ENCODE measurements at places on chromosomes 11 and 22. TPM values are rescaled to one million over a fixed set of nuclear protein-coding genes. Genes with fewer than 3 reads are reported as not detected.

The POU2AF3 gene
- 0.52 TPM for total RNA-seq

The CRYBB2 gene
- total RNA-seq, result not detected

The ARHGAP42 gene
- total RNA-seq, result 35.5 TPM

The BTG4 gene
- total RNA-seq, result not detected

The ART1 gene
- not detected for total RNA-seq

The RAB3IL1 gene
- total RNA-seq, result 1.8 TPM

The AMPD3 gene
- 5.9 TPM for total RNA-seq

The MS4A6E gene
- not detected for total RNA-seq

- DNase-seq, result no peak
Observed at GRCh38 chr11:31807799-31808667, 3.1 kb downstream of the PAX6 start.

DNA sequence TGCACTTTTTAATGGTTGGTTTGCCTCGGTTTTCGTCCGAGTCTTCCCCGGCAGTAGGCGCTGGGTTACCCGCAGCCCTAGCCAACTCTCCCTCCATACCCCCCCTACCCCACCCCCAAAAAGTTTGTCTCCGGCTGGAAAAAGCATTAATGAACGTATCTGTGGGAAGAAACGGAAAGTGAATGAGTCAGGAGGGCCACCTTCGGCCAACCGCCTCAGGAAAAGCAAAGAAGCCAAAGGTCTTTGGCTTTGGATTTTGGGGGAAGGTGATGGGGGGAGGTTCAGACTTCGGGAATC is 508 bp upstream of the FLI1 start:
- no peak for DNase-seq

GRCh38 chr22:50725597-50725996 is 12.4 kb upstream of the ACR start:
- DNase-seq, result no peak

DNA sequence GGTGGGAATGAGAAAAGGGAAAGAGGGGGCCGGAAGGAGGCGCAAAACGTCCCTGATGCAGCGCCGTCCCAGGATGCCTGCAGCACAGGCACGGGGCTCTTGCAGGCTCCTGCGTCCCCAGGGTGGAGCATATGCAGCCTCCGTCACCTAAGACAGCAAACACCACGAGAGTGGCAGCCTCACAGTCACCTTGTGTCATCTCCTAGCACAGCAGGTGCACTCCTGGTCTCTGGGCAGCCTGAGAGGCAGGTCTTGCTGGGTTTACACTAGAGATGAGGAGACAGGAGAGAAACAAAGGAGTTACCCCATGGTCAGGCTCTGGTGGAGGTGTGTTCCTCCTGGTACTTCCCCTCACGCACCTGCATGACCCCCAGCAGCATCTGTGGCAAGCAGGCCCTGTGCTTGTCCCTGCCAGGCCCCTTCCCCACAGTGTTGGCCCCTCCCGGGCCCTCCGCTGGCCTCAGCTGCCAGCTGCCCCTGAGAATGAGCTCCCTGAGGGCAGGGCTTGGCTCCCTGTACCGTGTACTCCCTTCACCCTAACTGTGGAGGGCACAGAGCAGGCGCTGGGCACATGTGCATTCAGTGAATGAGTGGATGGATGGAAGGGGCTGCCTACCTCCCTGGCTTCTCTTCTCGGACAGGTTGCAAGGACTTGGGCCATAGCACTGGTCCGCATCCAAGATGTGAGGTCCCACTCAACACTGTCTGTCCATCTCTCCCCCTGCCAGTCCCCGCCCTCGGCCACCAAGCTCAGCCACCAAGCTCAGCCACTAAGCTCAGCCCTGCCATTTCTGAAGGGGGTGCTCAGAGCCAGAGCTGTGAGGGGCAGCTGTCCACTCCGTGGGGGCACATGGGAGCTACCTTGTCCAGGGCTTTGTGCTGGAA is 988.6 kb downstream of the BRD1 start:
- no peak for DNase-seq

DNA sequence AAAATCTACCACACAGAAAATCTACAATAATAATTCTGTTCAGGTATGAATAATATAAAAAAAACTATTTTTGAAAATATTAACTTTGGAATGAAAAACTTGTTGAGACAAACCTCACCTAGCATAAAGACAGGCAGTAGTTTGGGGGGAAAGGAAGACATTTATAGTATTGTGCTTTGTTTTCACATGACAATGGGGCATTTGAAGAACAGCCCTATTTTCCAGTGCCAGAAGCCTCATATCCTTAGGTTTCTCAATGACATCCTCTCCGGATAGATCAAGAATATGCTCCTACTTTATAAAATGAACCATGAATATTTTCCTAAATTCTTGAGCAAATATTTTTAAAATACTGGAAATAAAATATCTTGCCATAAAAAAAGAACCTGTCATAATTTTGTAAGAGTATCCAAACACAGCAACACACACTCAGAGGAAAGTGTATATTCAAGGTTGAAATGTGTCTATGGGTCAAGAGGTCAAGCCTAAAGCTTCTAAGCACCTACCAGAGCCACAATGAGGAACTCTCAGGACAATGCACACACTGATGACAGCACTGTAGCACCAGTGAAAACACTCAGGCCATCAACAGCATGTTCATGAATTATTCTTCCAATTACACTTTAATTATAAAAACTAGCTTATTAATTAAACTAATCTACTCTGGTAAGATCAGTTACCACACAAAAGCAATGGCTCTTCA is 68.7 kb downstream of the MRTFA start:
- DNase-seq, result no peak

GRCh38 chr11:123306531-123306930 is 111.5 kb upstream of the CLMP start:
- DNase-seq, result no peak

DNA sequence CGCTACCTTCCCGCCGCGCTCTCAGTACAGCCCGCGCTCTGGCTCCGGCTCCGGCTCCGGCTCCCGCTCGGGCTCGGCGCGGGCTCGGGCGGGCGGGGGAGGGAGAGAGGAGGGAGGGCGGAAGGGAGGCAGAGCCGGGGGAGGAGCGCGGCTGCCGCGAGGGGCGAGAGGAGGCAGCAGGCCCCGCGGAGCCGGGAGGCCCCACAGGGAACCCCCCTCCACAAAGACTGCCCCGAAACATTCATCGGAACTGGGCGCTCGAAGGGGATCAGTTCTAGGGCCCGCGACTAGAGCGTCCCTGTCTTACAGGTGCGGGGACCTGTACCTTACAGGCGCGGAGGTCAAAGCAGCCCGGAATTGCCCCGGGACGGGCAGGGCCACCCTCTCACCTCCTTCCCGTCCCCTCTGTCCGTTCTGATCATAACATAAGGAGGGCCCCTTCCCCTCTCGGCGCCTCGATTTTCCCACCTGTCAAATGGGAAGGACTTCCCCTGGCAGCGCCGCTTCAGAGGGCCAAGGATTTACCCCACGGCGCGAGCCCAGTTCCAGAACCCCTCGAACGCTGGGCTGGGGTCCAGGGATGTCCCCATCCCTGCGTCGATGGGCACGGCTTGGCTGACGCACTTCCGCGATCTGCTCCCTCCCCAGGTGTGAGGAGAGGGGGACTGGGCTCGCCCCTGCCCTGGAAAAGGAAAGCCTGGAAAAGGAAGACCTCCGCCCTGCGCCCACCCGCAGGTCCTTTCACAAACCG is at the start of gene SHISA8:
SHISA8 (minus strand) TSS at position 40 of the 751 bp plus-strand sequence. CDS start 407 bp downstream, outside the sequence.
- DNase-seq, result no peak

GRCh38 chr11:92845805-92846204 is 123.6 kb upstream of the MTNR1B start:
- DNase-seq, result no peak

DNA sequence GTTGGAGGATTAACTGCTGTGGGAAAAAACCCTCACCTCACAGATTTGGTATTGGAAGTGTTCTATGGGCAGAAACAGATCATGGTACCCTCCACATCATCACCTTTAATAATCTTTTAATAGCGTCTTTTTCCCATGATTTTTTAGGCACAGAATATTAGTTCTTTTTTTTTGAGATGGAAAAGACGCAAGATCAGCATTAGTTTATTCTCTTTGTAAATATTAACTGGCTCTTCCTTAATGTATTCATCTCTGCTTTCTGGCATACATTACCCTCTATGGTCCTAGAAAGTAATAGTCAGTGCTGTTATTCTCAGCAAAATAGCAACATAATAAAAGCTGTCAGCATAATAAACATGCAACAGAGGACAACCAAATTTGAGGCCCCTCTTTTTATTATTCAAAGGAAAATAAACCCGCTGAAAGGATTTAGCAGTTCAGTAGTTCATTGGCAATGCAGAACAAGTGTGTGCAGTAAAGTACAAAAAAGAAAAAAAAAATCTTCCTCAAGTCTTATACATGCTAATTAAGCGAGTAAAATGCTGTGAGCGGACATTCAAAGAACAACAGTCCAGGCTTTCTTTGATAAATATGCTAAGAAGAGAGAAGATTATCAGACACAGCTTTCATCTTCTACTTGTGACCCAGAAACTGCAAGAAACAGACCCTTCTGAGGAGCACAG is 37.5 kb upstream of the DDI1 start:
- DNase-seq, result no peak

DNA sequence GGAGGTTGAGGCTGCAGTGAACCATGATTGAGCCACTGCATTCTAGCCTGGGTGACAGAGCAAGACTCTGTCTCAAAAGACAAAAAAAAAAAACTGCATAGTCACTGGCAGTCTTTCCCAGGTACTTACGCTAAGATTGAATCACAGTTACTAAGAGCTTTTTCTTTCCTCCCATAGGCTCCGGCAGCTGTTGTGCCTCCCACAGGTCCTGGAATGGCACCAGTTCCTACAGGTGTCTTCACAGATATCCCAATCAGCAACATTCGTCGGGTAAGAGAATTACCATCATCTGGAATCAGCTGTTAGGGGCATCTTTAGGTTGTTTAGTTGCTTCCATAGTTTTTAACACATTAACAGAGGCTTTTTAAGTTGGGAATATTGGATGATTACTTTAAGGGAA is 19.8 kb downstream of the DLAT start:
- DNase-seq, result no peak

- no peak for DNase-seq
Observed at GRCh38 chr22:35862697-35863096, 145.0 kb downstream of the APOL5 start.

GRCh38 chr11:100396266-100396665 is 290.8 kb upstream of the ARHGAP42 start:
- no peak for DNase-seq

- no peak for DNase-seq
Observed at GRCh38 chr11:106507645-106508306, 430.3 kb downstream of the AASDHPPT start.

DNA sequence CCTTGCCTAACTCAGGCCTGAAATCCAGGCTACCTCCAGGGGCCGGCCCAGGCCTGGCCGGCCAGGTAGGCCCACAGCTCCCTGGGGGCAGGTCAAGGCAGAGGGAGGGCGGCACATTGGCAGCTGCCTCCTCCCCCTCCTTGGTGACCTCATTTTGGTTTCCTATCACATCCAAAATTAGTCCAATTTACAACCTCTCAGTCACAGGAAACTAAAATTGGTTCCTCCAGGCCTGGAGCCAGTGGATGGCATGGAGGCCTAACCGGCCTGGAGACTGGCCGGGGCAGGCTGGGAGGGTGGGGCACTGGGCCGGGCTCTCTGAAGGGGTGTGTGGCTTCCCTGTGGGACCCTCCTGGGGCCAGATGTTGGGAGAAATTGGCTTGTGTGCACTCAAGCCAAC is 35.9 kb downstream of the LRRC10B start:
- no peak for DNase-seq

GRCh38 chr11:64934682-64935358 is 873 bp downstream of the GPHA2 start:
- DNase-seq, result peak; percentile 41

DNA sequence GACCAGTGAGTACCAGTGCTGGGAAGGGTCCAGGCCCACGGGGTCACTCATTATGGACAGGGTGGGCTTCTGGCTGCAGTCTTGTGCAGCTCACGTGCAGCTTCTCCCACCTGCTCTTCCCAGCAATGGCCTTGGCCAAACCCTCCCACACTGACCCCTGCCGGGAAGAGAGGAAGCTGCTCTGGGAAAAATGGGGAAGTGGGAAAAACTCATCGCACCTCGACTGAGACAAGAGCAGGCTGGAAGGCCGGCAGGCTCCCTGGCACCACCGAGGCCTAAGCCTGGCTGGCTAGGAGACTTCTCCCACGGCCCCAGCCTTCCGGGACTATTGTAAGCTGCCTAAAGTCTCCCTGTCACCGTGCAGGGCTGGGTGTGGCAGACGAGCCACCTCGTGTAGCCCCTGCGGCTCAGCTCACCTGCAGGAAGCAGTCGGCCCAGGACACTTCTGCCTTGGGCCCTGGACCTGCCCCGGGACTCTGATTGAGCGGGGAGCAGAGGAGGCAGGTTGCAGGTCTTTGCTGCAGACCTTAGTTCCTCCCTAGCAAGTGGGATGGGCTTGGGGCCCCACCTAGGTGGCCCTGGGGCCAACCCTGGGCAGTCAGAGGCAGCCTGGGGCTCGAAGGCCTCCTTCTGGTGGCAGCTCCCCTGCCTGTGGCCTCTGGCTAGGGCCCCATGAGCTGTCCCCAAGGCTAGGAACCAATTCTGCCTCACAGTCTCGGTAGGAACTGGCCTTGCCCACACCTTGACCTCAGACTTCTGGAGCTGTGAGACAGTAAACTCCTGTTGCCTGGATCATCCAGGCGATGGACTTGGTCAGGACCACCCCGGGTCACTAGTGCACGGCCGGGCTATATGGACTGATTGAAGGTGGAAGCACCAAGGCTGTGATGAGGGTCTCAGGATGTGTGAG is 23.1 kb downstream of the MRGPRG start:
- peak; percentile 38 for DNase-seq

- no peak for DNase-seq
Observed at GRCh38 chr11:70628855-70629844, 230.8 kb downstream of the CTTN start.

DNA sequence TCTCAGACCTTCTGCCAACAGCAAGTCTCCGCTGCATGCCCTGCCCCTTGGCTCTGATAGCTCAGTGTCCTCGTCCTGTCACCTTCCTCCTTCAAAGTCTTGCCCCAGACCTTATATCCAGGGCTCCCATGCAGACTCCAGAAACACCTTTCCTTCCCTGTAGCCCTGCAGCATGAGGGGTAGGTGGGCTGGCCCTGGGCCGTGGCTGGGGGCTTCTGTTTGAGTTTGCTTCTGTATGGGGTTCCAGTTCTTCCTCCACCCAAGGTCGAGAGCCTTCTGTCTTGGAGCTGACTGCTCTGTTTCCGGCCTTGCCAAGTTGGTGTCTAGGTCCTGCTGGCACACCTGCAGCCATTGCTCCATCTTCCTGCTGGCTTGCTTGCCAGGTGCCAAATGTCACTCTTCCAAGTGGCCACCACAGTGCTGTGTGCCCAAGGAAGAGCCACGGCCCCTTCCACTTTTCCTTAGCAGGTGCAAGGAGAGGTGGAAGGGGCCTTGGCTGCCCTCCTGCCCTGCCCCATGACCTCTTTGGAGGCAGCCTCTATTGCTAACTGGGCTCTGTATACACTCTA is 74.8 kb upstream of the NECTIN1 start:
- DNase-seq, result no peak

GRCh38 chr11:35237860-35238715 is 99.1 kb downstream of the CD44 start:
- DNase-seq, result peak; percentile 75

GRCh38 chr22:36368359-36368983 is 19.3 kb downstream of the MYH9 start:
- peak; percentile 92 for DNase-seq

- DNase-seq, result no peak
Observed at GRCh38 chr11:11464555-11464954, 111.5 kb upstream of the CSNK2A3 start.

GRCh38 chr11:79196950-79197349 is 243.9 kb downstream of the TENM4 start:
- DNase-seq, result no peak

Data from H9 (cell line).